ENCODE measurements at places on chromosomes 5 and 9.

GRCh38 chr9:70435948-70436347, 21.5 kb upstream of the KLF9 start:
- no peak for DNase-seq

GRCh38 chr5:50766042-50766441, 99.6 kb downstream of the PARP8 start:
- DNase-seq = no peak

DNA sequence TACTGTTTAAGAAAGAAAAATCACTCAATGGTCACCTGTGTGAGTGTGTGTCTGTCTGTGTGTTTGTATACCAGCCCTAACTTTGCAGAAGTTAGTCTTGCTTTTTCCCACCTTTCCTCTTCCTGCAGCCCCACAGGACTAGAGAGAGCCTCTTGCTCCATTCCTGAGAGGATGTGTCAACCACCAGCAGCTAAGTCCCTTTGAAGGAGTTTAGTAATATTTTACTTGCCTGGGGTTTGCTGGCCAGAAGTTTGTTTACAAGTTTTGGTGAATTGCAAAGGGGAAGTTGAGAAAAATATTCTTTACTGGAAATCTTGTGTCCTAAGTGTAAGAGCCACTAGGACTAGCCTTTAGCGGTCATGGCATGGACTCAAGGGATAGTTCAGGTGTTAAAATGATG, 316.2 kb downstream of the BRINP1 start:
- no peak for DNase-seq

GRCh38 chr5:44294516-44294915, 94.7 kb downstream of the FGF10 start:
- no peak for DNase-seq

DNA sequence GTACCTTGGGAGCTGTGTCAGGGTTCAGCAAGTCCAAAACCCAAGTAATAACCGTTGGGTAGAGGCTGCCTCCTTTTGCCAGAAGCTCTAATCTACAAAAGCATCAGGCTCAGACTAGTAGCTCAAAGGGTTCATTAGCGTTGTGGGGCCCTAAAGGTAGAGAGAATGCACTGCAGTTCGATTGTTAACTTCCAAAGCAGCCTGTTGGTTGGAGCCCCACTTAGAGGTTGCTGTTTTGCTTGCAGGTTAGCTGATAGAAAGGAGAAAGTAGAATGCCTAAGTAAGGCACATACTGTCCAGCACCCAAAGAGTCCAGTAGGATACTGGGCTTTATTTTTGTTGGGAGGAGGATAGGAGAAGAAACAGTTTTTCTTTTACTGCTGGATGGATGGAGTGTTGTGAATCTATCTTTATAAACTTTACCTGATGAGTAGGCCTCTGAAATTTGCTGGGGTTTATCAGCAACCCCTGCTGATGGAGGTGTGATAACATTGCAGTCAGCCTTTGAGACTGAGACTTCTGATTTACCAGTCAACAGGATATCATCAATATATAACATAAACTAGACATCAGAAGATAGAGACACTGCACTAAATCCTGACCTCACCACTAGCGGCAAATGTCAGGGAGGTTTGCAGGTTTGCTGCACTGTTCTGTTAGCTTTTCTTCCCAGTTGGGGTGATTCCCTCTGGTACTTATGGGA, 34.8 kb downstream of the ZNF131 start:
- no peak for DNase-seq

DNA sequence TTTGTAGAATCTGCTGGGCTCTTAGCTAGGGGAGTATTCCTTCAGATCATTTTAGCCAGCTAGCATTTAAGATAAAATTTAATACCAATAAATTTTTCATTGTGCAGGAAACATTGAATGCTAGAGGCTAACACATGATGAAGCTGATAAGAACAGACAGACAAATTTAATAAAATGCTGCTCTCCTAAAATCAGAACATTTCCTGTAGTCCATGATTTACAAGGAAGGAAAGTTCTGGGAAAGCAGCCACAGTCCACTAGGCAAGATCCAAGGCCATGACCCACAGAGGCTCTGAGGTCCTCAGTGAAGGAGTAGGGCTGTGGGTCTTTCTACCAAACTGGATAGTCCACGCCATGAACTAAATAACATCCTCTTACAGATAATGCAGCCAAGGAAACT, 253.0 kb downstream of the ICE1 start:
- DNase-seq = no peak

- DNase-seq = no peak
Measured at GRCh38 chr5:116242343-116242742, 157.5 kb downstream of the COMMD10 start.

- DNase-seq = no peak
Measured at GRCh38 chr5:88049737-88050136, 218.9 kb downstream of the TMEM161B start.

DNA sequence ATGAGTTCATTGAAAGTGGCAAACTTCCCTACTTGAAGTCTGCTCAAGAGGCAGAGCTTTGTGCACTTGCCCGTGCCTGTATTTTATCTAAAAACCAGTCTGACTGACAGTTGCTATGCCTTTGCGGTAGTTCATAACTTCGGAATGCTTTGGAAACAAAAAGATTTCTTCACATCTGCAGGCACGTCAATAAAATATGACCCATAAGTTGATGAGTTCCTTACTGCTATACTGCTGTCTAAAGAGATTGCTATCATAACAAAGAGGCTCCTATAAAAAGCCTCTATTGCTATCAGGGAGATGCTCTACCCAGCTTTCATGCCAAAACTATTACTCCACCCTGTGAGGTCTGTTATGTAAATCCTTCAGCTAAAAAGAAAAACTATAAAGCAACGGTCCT, 25.4 kb upstream of the RNF20 start:
- DNase-seq = peak; percentile 74

DNA sequence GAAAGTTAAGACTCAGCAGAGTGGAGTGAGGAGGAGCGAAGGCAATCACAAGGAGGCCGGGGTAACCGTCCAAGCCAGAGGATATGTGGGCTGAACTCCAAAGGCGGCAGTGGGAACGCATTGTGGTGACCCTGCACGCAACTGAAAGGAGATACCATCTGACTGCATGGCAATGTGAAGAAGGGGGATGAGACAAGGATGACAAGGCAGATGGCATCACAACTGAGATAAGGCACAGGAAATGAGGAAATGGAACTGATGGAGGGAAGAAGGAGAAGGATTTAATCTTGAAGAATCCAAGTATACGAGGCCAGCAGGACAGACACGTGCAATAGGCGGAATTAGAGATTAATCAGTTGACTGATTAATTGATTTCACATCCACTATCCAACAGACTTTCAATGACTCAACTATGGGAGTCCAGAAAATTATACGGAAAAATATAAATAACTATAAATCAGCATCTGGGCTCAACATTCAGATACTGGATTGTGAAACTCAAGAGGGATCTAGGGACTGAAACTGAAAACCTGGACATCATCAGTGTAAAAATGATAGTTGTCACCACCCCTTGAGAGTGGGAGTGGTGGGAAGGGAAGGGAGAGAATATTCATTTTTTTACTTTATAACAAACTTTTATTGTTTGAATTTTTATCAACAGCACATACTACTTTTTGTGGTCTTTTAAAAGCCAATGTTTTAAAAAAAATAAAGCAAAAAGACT, 86.1 kb downstream of the ARL15 start:
- no peak for DNase-seq

- DNase-seq = no peak
Measured at GRCh38 chr9:26956860-26957233, 635 bp downstream of the IFT74 start.

DNA sequence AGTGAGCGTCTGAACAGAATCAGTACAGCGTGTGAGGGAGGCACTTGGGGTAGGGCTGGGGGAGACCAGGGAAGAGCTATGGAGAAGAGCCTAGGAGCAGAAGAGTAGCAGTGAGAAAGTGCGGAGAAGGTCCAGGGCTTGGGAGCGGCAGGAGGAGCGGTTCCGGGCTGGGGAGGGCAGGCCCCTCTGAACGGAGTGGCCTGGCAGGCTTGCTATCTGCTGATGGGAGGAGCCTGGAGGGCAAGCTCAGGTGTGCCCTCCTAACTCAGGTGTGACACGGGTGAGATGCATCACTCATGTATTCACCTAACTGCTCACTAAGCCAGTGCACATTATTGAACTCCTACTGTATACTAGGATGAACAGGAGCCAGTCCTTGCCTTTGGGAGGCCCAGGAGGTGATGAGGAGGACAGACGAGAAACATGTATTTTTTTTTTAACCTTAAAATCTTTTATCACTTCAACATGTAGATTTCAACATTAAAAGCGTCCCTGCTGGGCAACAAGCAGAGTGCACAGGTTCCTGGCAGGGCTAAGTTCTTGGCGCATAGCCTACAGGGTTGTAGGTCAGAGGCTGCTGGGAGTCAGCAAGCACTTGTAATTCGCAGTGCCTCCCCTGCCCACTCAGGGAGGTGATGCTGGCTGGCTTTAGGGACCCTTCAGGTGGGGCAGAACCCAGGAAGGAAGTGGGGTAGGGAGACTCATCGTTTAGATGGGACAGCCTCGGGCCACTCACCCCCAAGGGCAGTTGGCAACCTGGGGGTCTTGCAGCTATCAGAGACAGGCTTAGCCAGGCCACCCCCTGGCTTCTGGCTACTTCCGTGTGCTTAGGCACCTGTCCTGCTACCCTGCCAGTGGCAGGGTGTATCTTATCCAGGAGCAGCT, 55.5 kb downstream of the TMOD1 start:
- no peak for DNase-seq

- DNase-seq = no peak
Measured at GRCh38 chr9:61669352-61669751, 479.5 kb downstream of the SPATA31A7 start.

DNA sequence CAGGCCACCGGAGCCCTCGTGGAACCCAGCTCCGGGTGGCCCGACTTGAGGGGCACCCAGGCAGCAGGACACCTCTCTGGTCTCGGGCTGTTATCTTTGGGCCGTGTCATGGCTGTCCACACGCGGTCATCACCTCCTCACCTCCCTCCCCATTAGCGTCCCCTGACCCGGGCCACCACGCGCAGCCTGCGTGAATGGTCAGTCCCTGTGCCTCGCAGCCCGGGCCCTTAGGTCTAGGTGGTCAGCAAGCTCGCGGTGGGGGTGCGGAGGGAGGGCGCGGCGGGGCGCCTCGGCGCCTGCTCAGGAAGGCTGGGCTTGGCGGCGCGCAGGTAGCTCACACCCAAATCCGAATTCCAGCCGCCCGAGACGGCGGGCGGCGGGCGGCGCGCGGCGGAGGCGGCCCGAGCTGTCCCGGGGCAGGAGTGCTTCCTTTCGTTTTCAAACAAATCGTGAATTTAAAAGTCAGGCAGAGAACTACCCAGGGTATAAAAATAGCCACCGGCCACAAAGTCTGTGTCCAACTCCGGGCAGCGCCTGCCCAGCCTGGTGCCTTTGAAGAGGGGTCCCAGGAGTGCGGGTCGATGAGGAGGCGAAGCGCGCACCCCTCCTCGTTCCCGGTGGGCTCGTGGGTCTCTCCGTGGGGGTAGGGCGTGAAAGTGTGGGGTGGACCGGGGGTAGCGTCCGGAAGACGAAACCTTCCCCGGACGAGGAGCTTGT, 1.0 kb upstream of the RXRA start:
- DNase-seq = no peak

GRCh38 chr5:58759745-58760144, 176.9 kb downstream of the RAB3C start:
- DNase-seq = no peak

GRCh38 chr9:3497401-3497800, 28.4 kb downstream of the RFX3 start:
- no peak for DNase-seq

GRCh38 chr9:33731625-33732024, 63.7 kb upstream of the PRSS3 start:
- DNase-seq = no peak

DNA sequence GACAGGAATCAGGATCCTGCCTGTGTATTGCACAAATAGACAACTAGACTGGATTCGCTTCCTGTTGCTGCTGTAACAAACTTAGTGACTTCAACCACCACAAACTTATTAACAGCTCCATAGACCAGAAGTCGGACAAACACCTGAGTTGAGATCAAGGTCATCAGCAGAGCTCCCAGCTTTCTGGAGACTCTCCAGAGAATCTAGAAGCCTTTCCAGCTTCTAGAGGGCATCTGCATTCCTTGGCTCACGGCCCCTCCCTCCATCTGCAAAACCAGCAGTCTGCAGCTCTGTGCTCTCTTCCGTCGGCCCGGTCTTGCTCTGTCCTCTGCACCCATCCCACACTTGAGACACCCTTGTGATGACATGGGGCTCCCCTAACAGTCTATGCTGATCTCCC, 99.1 kb downstream of the KCNT1 start:
- no peak for DNase-seq

DNA sequence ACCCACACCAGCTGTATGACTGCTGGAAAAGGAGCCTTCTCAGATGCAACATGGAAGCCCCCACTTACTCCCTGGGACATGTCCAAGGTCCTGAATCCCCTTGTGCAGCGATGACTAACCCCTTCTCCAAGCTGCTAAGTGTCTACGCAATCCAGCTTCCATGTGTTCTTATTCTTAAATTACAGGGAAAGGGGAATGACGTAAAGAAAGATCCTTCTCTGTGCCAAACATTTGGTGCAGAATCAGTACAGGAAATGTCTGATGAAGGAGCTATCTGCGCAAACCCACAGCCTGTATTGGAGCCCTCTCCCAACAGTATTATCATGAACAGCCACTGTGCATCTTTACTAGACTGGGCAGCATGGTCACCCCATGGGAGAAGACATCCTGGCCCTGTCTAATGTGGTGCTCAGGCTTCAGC, 183.2 kb downstream of the FRMD3 start:
- peak; percentile 1 for DNase-seq

GRCh38 chr5:4571248-4571948, 568.7 kb upstream of the ADAMTS16 start:
- DNase-seq = no peak

GRCh38 chr5:174607916-174608315, 116.5 kb upstream of the MSX2 start:
- DNase-seq = no peak

DNA sequence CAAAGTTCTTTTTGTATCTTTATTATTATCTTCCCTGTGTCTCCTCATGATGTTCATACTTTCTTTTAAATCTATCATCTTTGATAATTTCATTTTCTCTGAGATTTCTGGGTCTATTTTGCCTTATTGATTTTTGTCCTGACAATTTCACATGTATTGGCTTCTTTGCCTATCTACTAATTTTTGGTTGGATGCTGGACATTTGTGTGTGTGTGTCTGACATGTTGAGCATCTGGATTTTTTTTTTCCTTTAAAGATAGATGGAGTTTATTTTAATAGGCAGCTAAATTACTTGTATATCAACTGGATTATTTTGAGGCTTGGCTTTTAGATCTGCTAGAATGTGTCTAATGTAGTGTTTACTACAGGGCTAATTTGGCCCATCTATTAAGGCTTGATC, 178.0 kb upstream of the MOCS2 start:
- DNase-seq = no peak

- DNase-seq = no peak
Measured at GRCh38 chr5:120568711-120569110, 104.6 kb downstream of the PRR16 start.
